ENCODE measurements at places on chromosomes 6 and 20.

DNA sequence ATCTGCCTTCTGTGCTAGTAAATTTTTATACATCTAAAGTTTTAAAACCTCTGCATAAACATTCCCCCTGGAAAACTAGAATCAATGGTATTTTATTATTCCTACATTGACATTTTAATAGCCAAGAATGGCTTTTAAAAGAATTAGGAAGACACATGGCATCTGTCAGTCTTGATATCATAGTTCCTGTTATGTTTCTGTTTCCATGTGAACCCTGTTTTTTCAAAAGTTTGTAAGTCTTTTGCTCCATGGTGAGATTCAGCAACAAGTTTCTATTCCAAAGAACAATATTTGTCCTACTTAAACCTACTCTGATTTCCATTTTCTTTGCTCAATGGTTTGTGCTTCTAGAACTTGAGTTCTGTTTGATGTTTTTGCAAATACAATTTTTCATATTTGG, 95.2 kb downstream of the PLEKHG1 start:
- DNase-seq: no peak

DNA sequence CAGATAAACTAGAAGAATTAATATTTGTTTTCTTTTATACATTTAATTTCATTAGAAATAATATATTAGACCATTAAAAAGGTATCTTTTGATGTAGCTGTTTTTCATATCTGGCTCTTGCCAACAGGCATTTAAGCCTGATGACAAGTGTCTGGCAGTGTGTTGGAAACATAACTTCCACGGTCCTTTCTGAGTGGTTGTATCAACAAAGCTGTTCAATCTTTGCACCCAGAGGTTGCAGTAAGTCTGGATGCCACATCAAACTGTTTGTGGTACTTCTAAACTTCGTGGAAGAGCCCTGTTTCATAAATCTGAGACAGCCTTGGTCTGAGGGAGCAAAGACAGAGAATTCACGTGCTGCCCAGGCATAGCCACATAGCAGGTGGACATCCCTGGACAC, 197.4 kb downstream of the TRDN start:
- no peak for DNase-seq

DNA sequence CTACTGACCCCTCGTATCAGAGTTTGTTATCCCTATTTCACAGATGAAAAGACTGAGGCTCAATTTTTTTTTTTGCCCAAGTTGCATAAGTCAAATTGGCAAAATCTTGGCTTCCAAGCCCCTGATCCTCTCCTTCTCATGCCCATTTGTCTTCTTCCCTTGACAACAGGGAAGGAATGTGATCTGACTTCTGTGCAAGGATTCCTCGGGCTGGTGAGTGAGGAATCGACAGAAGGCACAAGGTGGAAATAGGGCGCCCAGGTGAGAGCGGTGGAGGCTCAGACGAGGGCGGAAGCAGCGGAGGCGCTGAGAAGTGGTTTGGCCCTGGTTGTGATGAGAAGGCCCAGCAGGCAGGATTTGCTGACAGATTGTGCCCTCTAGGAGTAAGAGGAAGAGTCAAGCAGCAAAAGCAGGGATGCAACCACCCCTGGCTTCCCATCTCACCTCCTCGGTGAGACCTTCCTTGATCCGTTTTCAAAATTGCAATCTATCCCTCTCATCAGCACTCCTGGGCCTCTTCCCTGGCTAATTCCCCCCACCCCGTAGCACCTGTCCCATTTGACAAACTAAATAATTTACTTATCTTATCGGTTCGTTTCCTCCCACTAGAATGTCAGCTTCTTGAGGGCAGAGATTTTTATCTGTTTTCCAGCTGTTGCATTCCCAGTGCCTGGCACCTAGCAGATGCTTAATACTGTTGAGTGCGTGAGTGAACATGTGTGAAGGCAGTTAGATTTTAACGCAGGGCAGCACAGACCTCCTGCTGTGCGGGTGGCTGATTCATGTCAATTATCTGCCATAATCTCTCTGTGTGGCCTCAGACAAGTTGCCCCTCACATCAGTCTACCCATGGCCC, 3.7 kb upstream of the SIRPA start:
- no peak for DNase-seq

- no peak for DNase-seq
Measured at GRCh38 chr6:50792771-50793170, 25.9 kb upstream of the TFAP2B start.

DNA sequence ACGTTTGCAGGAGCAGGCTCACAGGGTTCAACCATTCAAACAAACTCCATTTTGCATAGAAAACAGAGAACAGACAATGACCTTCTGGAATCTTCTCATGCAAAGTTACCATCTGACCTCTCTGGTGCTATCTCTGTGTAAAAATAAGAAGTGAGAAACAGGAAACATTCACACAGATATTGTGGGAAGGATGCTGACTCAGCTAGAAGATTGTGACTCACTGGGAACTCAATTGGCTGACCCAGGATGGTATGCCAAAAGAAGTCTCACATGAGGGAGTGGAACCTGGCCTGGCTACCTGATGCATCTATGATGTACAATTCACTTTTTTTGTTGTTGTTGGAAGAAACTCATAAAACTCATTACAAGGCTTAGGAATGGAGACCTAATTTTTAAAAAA, 61.1 kb upstream of the TBX18 start:
- DNase-seq: no peak

- no peak for DNase-seq
Measured at GRCh38 chr6:136051140-136051775, 198.9 kb downstream of the MTFR2 start.

DNA sequence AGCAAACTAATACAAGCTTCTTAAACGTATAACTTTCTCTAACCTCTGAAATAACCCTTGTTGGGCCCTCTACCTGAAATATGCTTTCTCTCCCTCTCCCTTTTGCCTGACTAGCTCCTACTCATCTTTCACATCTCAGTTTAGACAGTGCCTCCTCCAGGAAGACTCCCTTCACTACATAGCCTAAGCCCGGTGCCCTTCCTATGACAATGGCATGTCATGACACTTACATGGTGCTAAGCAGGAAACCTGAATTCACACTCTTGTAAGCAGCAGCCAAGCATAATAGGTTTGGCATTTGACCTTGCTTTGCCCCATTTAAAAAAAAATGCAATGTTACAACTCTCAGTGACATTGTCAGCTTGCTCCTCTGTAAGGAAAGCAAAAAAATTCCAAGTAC, 33.1 kb upstream of the FBXL4 start:
- DNase-seq: no peak

GRCh38 chr6:125233202-125233601, 68.6 kb downstream of the HDDC2 start:
- no peak for DNase-seq

DNA sequence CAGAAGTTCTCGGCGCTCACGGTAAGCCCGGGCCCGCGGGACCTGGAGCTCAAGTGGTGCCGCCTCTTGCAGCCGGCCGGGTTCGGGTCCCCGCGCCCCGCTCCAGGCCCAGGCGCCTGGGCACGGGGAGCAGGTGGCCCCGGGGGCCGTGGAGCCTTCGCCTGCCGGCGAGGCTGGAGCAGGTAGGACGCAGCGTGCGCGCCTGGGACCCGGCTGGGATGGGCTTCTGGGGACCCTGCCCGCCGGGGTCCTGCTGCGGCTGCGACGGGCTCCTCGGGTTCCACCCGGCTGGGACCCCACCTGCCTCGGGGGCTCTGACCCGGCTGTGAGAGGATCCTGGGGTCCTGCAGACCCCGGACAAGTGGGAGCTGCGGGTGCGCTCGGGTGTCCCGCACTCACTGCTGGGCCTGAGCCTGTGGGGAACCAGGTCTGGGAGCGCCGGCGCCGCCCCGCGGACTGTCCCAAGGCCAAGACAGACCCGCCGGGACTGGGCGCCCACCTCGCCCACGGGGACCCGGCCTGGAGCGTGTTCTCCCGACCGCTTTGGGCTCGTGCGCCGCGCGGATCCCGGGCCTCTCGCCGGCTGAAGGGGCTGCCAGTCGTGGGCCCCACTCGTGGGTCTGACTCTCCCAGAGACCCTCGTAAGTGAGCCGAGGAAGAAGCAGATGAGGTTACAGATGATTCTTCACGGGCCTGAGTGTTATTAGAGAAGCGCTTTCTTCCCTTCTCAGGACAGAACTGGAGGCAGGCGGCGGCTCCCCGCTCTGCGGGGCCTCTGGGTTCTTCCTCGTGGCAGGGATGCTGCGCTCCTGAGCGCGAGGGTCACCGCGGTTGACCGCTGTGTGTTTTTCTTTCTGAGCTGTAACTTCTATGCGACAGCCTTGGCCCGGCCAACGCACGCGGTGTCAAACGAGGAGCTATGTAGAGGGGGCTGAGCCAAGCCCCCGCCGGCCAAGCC, 729 bp downstream of the SMOC2 start:
- DNase-seq: no peak

- DNase-seq: no peak
Measured at GRCh38 chr6:134145786-134146185, 93.4 kb upstream of the SLC2A12 start.

- no peak for DNase-seq
Measured at GRCh38 chr20:11108102-11108810, 434.5 kb upstream of the JAG1 start.

GRCh38 chr6:166952121-166952520, 4.2 kb downstream of the RNASET2 start:
- DNase-seq: no peak

- DNase-seq: no peak
Measured at GRCh38 chr20:62787866-62788265, 8.4 kb upstream of the MRGBP start.

GRCh38 chr6:131838051-131838450, 30.2 kb downstream of the ENPP1 start:
- no peak for DNase-seq

DNA sequence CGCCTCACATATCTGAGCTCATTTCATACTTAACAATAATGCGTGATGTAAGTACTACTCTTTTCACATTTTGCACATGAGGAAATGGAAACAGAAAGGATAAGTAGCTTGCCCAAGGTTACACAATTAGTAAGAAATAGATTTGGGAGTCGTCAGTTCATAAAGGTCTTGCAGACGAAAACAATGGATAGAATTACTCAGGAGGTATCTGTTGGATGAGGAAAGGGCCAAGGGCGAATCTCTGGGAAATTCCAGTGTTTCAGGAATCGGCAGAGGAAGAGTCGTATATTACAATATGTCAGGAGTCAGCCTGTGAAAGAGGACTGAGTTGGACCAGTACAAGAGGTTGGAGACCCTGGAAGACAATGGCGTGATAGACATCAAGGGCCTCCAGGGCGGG, 12.8 kb upstream of the EDN1 start:
- DNase-seq: no peak

DNA sequence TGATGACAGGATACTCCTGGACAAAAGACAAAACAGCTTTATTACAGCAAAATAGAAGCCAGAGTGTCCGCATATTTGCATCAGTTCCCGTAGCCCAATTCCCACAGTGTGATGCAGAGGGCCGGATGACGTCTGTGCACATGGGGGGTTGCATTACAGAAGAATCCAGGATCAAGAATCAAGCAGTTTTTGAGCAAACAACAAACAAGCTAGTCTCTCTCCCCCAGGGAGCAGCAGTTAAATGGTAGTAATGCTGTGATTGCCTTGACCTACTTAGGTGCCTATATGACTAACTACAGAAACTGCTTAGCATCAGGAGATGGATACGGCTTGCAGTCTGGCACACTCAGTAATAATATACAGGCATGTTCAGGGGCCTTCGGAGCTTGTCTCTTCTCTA, 3.2 kb upstream of the SDHAF4 start:
- no peak for DNase-seq

DNA sequence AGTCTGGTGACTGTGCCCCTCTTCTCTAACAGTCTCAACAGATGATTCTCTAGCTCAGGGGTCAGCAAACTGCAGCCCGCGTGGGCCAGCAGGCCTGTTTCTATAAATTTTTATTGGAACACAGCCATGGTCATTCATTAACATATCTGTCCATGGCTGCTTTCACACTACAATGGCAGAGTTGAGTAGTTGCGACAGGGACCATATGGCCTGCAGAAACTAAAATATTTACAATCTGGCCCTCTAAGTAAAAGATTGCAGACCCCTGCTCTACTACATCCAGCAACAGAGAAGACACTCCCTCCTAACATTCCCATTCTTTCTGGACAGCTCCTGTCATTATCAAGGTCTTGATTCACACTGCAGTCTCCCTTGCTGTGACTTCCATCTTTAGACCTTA, 45.2 kb downstream of the PLAGL2 start:
- DNase-seq: no peak

- DNase-seq: no peak
Measured at GRCh38 chr20:61896058-61896961, 169.4 kb downstream of the TAF4 start.

- DNase-seq: no peak
Measured at GRCh38 chr6:166483573-166484250, 101.0 kb upstream of the MPC1 start.

- no peak for DNase-seq
Measured at GRCh38 chr6:4039348-4039747, 39.6 kb downstream of the FAM217A start.

DNA sequence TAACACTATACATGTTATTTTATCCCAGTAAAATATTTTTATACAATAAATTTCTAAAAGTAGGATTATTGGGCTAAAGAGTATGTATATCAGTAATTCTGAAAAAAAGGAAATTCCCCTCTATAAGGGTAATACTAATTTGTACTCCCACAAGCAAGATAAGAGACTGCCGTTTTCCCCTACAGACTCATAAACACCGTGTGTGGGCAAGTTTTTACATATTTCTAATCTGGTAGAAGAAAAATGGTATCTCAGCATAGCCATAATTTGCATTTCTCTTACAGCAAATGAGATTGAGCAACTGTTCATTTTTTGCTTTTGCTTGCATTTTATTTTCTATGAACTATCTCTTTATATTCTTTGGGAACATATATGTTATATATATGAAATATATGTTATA, 26.0 kb upstream of the MYMX start:
- DNase-seq: no peak

- DNase-seq: no peak
Measured at GRCh38 chr6:21132856-21133838, 460.4 kb upstream of the SOX4 start.

DNA sequence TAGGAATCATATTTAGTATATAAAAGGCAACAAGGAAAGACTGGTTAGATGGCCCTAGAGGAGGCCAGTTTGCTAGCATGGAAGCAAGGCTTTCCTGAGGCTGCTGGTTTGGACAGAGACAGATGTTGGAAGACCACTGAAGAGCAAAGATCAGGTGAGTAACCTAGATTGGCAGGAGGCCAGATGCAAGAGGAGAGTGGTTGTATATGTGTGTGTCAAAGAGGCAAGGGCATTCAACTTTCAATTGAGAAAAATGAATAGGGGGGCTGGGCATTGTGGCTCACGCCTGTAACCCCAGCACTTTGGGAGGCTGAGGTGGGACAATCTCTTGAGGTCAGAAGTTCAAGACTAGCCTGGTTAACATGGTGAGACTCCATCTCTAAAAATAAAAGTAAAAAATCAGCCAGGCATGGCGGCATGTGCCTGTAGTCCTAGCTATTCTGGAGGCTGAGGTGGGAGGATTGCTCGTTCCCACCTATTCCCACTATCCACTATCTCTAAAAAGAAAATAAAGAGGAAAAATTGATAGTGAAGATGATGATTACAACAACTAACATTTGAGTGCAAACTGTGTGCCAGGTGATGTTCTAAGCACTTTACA, 79.8 kb downstream of the PRDM1 start:
- DNase-seq: no peak

Data from activated CD8-positive, alpha-beta memory T cell treated with anti-CD3 and anti-CD28 coated beads for 1 hour (primary cell).